Activated CD4-positive, alpha-beta T cell treated with anti-CD3 and anti-CD28 coated beads, Interleukin-2, amount 10 ng/mL, durations not matched to agents 24 days and 14 days (primary cell): ENCODE measurements at places on chromosomes 7 and 10.

- DNase-seq = no peak
Measured at GRCh38 chr10:71553432-71553831, 156.7 kb downstream of the CDH23 start.

- peak; percentile 6 for DNase-seq
Measured at GRCh38 chr10:62380016-62380415, 5.8 kb downstream of the ZNF365 start.

GRCh38 chr10:124212702-124213101 lies 119.3 kb upstream of the CHST15 start:
- no peak for DNase-seq

GRCh38 chr7:37440738-37441385 lies 7.8 kb downstream of the ELMO1 start:
- peak; percentile 80 for DNase-seq

GRCh38 chr7:70616821-70617220 lies 515.1 kb upstream of the GALNT17 start:
- DNase-seq = no peak

DNA sequence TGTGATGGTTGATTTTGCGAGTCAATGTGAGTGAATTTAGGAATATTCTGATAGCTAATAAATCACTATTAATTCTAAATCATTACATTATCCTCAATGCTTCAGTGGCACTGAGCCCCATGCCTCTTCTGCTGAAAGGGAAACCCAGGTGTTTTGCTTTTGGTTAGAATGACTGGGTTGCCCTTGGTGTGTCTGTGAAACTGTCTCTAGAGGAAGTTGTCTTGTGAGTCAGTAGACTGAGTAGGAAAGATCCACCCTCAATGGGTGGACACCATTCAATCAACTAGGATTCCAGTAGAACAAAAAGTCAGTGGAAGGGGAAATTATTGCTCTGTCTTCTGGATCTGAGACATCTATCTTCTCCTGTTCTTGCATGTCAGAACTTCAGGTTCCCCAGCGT lies 472.4 kb downstream of the ANKRD7 start:
- no peak for DNase-seq

GRCh38 chr7:94969434-94970084 lies 62.2 kb downstream of the PPP1R9A start:
- DNase-seq = no peak

GRCh38 chr10:50651808-50652207 lies 28.1 kb upstream of the SGMS1 start:
- no peak for DNase-seq

GRCh38 chr10:38045129-38045528 lies 34.7 kb downstream of the ZNF33A start:
- no peak for DNase-seq

- no peak for DNase-seq
Measured at GRCh38 chr10:90530521-90530920, 327.3 kb downstream of the HTR7 start.

DNA sequence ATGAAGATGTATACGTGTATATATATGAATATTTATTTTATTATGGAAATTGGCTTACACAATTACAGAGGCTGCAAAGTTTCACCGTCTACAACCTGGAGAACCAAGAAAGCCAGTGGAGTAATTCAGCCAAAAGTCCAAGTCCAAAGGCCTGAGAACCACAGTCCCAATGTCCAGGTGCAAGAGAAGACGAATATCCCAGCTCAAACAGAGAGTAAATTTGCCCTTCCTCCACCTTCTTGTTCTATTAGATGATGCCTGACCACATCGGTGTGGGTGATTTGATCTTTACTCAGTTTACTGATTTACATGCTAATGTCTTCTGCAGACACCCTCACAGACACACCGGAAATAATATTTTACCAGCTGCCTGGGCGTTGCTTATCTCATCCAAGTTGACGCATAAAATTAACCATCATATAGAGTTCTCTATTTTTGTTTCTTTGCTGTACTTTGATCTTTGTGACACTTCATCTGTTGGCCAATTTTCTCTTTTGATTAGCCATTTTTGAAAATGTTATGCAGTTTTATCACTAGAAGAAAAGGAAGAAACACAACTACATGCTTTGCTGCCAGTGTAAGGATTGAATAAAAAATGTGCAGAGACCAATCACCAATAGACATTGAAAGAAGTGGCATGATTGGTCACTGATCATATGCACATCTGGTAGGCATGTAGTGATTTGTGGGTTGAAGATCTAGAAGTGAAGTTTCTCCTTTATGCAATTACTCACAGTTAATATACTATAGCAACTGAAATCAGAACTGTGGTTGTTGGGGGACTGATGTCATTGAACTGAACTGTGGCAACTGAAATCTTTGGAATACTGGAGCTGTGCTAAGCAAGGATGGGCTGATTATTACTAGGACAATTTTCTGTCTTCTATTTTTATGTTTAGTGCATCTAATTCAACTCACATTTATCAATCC lies 68.5 kb downstream of the EPDR1 start:
- no peak for DNase-seq

- DNase-seq = no peak
Measured at GRCh38 chr7:2198206-2198605, 34.5 kb downstream of the MAD1L1 start.

DNA sequence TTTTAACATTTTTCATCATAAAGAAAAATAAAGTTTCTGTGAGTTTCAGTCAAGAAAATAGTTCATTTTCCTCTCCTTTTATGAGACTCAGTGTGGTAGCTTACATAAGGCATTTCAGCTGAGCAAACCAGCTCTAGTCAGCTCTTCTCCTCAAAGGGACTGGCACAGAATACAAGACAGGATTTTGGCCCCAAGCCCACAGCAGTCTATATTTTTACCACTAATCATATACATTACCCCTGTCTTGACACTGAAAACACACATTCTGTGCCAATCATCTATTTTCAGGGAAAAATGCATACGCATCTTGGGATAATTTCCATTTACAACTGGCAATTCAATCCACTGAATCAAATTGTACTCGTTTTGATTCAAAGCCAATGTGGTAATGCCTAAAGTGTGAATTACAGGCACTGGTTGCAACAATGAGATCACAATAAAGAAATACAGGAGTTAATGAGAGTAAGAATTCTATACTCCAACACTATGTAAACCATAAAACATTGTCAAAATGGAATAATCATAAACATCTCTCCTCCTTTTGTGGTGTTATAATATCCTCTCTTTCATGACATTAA lies 186.4 kb downstream of the CACNA2D1 start:
- no peak for DNase-seq

DNA sequence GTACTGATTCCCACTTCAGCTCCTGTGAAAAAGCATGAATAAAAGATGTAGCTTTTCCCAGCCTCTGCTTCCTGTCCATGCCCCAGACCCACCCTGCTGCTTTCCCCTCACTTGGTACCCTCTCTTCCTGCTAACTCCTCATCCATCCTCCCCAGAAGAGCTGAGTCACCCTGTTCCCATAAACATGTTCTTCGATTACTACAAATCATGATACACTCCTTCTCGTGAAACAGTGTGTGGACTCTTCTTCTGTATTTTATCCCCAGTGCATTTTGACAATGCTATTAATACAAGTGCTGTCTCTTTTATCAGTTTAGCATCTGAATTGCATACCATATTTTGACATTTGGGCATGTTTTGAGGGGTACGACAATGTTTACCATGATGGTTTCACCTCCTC lies 45.8 kb upstream of the SORBS1 start:
- DNase-seq = no peak

GRCh38 chr10:17237915-17238444 lies 9.9 kb downstream of the VIM start:
- no peak for DNase-seq

DNA sequence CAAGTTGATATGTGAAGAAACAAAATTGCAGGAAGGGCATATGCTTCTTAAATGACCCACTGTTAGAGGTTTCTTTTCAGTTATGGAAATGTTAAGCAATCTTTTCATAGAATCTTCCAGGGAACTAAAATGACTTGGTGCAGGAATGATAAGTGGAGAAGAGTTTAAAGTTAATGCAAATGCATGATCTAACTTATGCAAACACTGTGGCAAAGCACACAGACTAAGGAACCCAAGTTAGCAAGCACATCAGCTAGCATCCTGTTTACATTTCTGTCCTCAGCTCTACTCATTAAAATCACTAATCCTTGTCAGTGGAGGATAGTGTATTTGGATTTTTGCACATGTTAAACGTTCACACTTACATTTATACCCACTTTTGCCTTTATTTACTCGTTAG lies 9.3 kb downstream of the CLCN1 start:
- no peak for DNase-seq

DNA sequence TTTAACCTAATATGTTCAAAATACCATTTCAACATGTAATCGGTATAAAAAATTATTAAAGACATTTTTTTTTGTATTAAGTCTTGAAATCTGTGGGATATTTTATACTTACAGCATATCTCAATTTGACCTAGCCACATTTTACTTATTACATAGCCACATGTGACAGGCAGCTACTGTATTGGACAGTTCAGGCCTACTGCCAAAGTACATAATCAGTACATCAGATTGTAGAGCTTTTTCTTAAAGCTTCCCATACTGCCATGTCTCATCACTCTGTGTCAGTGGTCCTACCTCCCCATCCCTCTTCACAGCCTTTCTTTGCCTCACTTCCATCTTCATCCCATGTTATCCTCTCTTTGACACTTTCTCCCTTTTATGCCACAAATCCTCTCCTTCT lies 43.0 kb downstream of the LOXL4 start:
- DNase-seq = no peak

- DNase-seq = no peak
Measured at GRCh38 chr7:137017221-137017620, 148.8 kb downstream of the CHRM2 start.

DNA sequence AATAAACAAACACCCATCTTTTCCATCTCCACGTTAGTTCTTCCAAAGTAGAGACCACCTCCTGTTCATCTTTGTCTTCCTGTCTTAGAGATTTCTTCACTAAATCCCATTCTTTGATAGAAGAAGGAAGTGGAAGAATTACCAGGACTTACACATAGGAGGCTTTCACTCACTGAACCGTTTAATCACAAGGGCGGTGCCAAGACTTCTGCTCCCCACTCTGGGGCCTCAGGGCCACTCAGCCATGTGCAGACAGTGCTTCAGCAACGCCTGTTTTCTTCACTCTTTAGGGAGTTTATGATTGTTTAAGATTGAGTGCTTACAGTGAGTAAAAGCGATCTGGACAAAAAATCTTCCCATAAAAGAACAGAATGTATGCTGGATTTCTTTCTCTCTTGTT lies 63.9 kb upstream of the SORCS3 start:
- DNase-seq = no peak

DNA sequence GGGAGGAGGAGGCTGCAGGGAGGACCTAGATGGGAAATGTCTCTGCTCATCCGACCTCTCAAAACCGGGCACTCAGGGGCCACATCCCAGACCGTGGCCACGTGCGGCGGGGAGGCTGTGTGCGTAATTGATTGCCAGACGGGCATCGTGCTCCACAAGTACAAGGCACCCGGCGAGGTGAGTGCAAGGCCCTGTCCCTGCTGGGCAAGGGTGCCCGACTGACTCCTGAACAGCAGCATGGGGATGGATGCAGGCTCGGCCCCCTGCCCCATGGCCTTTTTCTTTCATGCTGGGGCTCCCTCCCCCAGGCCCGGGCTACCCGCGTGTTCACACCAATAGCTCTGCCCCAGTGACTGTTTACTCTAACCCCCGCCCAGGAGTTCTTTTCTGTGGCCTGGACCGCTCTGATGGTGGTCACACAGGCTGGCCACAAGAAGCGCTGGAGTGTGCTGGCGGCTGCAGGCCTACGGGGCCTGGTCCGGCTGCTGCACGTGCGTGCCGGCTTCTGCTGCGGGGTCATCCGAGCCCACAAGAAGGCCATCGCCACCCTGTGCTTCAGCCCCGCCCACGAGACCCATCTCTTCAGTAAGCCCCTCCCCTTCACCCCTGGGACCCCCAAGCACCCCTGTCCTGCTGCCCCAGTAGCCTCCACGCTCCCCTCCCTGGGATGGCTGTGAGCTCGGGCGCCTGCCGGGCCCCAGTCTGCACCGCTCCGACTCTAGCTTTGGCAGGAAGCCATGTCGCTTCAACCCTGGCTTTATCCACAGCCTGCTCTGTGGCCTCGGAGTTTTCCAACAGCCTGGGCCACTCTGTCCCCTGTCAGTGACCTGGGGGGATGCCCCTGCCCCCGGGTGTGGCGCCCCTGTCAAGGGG lies 3.9 kb downstream of the LRWD1 start:
- DNase-seq = peak; percentile 51

- no peak for DNase-seq
Measured at GRCh38 chr10:43122826-43123225, 15.4 kb upstream of the CSGALNACT2 start.

DNA sequence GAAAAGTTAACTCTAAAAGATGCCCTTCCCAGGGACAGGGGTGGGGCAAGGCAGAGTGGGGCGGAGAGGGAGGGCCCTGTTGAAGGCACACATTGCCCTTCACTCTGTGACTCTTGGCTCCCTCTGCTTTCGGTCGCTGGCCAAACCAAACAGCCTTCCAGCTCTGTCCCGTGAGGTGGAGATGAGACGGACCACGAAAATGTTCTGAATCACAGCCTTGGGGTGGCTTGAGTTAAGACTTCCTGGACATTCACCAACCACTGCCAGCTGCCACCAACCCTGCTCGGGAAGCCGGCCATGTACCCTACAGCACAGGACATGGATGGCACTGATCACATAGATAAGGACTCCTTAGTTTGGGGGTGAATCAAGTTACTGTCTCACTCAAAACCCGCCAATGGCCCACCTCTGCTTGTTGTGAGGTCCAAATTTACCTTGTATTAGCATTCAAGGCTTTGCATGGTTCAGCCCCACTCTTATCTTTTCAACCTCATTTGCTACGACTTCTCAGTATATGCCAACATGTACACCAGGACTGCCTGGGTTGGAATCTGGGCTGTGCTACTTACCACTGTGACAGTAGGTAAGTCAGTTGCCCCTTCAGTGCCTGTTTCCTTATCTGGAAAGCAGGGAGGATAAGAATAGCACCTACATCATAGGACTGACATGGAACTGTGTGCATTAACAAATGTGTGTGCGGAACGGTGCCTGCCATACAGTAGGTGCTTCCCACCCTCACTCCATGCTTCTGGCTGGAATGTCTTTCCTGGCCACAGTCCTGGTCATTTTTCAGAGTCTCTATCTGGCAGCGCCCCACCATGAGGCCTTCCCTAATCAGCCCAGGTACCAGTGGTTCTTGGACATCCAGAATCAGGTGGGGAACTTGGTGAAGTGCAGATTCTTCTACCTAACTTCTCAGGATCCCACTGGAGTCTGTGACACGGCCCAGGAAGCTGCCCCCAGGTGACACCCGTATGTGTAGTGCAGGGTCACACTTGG lies 28.0 kb downstream of the ITPRIP start:
- DNase-seq = no peak

DNA sequence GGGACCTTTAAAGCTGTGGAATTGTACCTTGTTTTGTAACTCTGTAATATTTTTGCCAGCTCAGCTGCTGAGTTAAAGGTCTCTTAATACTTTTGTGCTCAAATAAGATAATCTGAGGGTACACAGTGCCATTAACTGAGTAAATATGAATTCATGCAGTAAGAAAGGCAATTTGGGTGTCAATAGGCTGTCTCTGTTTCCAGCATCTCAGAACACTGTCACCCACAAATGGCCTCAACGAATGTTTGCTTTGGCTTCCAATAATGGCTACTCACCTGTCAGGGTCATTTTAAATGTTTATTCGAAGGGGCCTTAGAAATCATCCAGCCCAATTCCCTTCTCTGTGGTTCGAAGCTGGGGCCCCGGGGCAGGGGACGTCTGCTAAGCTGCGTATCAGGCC lies 225.4 kb downstream of the ZMYND11 start:
- no peak for DNase-seq
